ENCODE measurements at places on chromosomes 5 and 9.

- DNase-seq: peak; percentile 38
These were observed 12.6 kb upstream of the TCF7 start for GRCh38 chr5:134101686-134102439.

GRCh38 chr9:135963938-135964337 is 2.8 kb upstream of the UBAC1 start:
- no peak for DNase-seq

DNA sequence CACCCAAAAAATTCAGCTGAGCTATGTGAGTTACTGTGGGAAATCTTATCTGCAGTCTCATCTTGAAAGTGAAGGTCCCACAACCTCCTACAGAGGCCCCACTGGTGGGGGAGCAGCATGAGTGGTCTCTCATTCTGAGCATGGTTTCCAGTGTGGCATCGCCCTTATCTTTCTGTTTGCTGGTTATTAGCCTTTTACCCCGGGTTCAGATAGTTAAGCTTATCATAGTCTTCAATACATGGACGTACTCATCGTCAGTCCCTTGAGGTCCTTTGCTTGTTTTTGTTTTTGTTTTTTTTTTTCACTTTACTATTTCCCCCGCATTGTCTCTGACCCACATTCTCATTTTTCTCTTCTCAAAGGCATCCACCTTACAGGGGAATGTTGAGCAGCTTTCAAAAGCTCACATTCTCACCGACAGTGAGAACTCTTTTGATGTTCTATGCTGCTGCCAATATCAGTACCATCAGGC is 7.7 kb upstream of the HAVCR2 start:
- DNase-seq: no peak

GRCh38 chr5:172452398-172453205 is 1.7 kb downstream of the SH3PXD2B start:
- no peak for DNase-seq

GRCh38 chr9:68476847-68477246 is 63.8 kb downstream of the TMEM252 start:
- no peak for DNase-seq

DNA sequence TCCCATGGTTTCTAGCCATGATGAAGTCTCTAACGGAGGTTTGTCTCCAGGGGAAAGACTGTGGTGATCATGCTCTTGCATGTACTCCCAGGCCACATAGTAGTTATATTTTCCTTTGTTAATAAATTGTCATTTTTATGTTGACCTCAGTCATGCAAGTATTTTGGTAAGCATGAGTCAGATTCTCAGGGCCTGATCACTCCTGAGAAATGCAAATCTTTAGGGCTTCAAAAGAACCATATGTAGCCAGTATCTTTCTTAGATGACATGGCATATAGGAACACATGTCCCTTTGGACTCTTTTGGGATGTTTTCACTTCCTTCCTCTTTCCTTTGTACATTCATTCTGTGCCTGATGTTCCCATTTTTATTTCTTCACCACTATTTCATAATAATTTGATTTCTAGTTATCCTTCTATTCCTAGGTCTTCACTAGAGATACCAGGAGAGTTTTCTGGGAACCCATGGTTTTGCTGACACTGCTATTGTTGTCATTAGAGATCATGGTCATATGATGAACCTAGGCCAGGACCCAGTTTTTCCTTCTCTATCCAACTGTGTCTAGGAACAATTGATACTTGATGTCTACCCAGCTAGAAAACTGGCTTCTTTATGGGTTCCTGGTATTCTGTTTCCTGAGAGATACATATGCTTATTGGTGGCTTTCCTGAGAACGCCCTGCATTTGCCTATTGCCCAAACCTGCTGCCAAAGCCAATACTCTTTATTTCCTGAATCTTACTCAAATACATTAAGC is 248.1 kb upstream of the NREP start:
- no peak for DNase-seq

- no peak for DNase-seq
These were observed 1027.1 kb upstream of the WWC1 start for GRCh38 chr5:167264348-167264747.

DNA sequence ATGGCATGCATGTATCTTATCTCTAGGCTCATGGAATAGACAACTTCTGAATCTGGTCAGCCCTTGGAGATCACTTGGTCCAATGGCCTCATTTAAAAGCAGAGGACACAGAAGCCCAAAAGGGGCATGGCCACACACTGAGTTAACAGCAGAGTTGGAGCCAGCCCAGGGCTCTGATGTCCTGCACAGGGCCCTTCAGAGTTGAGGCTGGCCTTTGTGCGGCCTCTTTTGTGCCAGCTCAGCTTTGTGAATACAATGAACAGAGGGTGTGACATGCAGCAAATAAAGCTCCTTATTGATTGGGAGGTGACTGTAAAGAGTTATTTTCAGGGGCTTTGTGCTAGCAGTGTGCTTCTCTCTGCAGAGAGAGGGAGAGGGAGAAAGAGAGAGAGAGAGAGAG is 150.1 kb upstream of the STK32A start:
- no peak for DNase-seq

GRCh38 chr5:78320401-78320800 is 25.9 kb upstream of the AP3B1 start:
- DNase-seq: no peak

DNA sequence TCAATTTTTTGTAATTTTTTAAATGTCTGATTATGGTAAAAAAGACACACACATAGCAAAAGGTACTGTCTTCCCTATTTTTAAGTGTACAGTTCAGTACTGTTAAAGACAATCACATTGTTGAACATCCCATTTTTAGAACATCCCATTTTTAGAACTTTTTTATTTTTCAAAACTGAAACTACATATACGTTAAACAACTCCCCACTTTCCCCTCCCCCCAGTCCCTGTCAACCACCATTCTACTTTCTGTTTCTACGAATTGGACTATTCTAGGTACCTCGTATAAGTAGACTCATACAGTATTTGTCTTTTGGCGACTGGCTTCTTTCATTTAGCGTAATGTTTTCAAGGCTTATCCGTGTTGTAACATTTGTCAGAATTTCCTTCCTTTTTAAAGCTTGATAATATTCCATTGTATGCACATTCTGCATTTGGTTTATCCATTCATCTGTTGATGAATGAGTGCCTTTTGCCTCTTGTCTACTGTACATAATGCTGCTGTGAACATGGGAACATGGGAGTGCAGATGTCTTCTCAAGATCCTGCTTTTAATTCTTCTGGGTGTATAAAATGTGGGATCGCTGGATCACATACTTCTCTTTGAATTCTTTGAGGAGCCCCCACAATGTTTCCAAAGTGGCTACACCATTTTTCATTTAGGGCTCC is 154.0 kb downstream of the PIK3R1 start:
- DNase-seq: no peak

DNA sequence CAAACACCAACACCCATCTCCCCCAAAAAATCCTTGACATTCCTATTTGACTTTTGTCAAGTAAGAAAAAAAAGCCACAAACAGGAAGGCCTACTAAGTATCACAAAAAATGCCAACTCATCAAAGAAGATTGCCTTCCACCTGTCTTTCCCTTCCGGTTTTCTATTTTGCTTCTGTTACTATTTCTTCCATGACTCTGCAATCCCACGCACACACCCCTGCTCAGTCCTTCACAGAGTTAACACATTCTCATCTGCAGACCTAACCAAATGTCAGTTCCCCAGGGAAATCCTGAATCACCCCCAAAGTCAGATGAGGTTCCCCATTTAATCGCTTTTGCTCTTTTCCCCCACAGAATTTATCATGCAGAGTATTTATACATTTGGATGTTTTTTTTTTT is 15.1 kb downstream of the LPAR1 start:
- no peak for DNase-seq

GRCh38 chr9:794386-794785 is 47.1 kb upstream of the DMRT1 start:
- DNase-seq: no peak

GRCh38 chr5:38453506-38453905 is 102.9 kb downstream of the LIFR start:
- no peak for DNase-seq

GRCh38 chr9:93677048-93677571 is 100.7 kb downstream of the PHF2 start:
- DNase-seq: no peak

- DNase-seq: no peak
These were observed 3.1 kb upstream of the ZER1 start for GRCh38 chr9:128774804-128775203.

GRCh38 chr9:112852741-112853504 is 37.8 kb downstream of the SLC46A2 start:
- no peak for DNase-seq

DNA sequence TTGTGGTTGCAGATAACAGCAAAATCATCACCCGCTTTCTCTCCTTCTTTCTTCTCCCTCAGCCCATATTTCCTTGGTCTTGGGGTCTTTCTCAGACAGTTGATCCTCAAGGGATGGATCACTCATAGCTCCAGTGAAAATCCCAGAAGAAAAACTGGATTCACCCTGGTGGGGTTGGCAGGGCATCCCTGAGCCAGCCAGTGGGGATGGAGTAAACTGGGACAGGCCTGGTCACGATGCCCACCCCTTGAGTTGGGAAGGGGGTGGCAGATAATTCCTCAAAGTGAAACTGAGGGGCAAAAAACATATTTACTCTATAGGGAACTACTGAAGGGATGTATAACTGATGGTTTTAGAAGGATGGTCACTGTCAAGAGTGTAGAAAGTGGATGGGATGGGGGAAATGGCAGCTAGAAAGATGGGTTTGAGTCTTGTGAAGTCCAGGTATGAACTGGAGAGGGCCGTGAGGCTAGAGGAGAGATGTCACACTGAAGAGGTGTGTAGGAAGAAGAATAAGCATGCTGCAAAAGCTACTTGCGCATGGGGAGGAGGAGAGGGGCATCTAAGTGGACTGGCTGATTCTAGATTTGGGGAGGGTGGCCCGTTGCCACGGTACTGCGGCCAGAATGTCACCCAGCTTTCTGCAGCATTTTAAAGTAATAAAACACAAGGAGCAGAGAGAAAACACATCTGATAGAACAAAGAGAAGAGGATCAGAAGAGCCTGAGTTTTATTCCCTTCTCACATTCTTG is 162.8 kb downstream of the PJA2 start:
- DNase-seq: no peak

GRCh38 chr9:121598167-121598964 is 53.1 kb upstream of the DAB2IP start:
- DNase-seq: no peak

- no peak for DNase-seq
These were observed 321.6 kb downstream of the CEMIP2 start for GRCh38 chr9:71446473-71447411.

DNA sequence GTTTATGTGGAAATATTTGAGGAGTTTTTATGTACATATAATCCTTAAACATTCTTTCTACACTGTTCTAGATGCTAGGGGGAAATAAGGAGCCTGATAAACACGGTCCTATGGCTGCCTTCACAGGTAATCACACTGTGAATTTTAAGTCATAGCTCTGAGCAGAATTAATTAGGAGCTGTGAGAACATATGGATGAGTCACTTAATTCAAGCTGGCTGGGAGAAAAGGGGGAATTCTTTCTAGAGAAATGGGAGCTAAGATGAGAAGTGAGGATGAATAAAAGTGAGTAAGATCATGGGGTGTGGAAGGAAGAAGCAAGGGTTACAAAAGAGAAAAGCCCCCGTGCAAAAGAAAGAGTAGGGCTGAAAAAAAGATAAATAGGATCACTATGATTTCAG is 290.8 kb downstream of the DNAH5 start:
- no peak for DNase-seq

DNA sequence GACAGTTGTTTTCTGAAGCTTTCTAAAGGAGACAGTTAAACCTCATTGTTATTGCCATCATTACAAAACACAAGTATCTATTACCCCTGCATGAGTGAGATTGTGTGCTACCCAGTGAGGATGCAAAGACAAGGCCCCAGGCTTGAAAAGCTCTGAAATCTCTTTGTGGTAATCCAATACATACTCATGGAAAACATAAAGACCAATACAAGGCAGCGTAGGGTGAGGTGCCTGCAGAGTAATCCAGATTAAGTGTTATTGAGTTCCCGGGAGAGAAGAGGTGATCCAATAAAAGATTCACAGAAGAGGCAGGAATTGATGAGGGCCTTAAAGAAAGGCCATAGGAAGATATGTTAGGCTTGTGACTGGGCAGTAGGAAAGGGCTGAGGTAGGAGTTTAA is 150.1 kb downstream of the MEF2C start:
- DNase-seq: no peak

GRCh38 chr9:87515006-87515405 is 17.3 kb downstream of the DAPK1 start:
- no peak for DNase-seq

DNA sequence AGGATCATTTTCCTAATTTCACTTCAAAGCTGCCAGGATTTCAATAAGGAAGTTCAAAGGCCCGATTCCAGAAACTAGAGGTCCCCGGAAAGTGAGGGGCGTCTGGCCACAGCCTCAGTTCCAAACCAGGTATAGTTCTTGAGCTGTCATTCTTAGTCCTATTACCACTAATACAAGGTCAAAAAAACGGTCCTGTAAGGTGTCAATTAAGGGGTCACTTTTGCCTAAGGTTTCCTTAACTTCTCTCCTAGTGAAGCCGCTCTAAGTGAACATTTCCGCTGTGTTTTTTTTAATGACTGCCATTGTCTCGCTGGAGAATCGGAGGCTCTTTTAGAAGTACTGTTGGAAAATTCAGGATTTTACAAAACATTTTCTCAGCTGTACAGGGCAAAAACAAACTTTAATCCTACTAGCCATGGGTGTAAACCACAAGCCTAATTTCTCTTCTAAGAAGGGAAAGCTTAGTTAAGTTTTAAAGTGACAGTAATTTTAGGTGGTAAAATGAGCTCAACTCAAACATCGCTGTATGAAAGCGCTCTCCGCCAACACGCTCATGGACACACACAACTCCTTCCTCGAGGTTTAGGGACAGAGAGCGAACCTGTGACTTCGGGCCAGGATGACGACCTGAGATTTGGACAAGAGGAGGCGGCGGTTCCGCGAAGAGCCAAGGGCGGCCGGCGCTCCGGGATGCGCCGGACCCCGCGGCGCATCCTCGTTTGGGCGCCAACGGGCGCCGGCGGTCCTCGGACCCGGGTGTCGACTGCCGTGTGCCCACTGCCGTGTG is 76.7 kb upstream of the IFNE start:
- DNase-seq: no peak

DNA sequence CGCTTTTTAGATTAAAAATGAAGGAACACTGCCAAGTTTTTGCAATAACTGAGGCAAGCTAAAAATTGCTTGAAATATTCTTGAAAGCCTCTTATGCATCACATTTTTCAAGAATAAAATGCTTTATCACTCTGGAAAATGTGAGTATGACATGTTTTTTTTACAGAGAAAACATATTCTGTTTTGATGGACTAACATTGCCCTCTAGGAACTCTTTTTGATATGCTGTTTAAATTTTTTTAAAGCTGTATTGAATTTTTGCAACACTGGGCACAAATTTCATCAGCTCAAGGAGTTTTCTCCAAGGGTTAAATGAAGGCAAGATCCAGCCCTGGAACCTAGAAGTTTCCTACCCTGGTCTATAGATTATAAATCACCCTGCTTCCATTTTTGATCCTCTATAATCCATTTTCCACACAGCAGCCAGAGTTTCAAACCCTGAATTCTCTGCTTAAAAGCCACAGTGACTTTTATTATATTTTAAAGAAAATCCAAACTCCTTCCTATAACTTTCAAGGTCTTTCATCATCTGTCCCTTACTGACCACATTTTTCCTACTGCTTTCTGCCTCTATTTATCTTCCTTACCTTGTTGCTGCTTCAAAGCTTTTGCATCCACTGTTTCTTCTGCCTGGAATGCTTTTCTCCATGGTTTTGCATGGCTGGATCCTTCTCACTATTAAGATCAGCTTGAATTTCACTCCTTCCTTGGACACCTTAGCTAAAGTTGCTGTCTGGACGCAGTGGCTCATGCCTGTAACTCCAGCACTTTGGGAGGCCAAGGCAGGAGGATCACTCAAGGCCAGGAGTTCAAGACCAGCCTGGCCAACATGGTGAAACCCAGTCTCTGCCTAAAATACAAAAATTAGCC is 60.9 kb downstream of the IL31RA start:
- DNase-seq: no peak
